ENCODE measurements at places on chromosomes 5 and 9.

GRCh38 chr9:100285080-100285479, 67.7 kb downstream of the TEX10 start:
- DNase-seq: no peak

GRCh38 chr9:131640438-131641137, 95.3 kb downstream of the PRRT1B start:
- DNase-seq: peak; percentile 56

DNA sequence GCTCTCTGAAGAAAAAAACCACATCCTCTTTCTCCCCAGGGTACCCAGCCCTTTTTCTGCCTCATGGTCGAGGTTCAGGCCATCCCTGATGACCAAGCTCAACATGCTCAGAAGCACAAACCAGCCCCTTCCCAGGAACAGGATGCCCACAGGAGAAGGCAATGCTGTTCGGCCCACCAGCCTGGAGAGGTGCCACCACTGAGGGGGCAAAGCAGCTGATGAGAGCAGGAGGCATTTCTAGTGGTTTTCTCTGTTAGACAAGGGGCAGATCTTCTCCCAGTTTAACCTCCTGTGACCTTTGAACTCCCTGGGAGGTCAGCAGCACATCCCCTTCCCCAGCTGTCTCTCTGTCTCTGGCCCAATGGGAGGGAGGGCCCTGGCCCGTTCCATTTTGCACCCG, 73.0 kb downstream of the PAX5 start:
- no peak for DNase-seq

DNA sequence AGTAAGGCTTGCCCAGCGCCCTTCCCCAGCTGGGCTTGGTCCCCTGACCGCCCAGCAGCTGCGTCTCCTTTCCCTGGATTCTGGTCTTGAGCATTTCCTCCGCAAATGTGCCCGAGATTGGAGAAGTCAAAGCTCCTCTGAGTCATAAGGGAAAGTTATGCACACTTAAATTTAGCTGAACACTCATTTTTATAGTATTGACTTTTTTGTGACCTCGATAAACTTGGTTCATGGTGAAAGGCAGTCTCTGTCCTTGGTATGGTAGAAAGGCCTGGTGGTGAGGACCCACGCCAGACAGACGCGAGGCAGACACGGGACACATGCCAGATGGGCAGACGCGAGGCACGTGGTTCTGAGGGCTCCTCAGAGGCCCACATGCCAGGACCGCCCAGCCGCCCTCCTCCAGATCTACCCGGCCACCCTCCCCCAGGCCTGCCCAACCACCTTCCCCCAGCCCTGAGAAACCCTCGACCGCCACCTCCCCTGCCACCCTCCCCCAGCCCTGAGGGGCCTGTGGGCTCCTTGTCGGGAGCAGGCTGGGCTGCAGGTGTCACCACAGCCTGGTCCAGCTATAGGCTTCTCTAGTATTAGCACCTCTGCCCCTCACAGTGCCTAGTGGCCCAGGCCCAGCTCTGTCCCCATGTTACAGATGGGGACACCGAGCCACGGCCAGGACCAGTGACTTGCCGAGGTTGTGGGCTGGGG, 60.9 kb upstream of the CACNA1B start:
- no peak for DNase-seq

GRCh38 chr5:160437271-160437670, 15.6 kb downstream of the PTTG1 start:
- no peak for DNase-seq

DNA sequence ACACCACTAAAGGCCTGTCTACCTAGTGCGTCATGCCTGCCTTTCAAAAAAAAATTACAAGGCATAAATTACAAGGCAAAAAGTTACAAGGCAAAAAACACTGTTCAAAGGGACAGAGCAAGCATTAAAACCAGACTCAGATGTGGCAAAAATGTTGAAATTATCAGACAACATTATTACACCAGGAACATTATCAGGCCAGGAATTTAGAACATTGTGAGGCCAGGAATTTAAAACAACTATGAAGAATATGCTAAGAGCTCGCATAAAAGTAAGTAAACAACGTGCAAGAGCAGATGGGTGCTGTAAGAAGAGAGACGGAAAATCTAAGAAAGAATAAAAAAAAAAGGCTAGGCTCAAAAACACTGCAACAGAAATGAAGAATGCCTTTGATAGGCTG, 18.2 kb upstream of the MLANA start:
- DNase-seq: no peak
